Activated T-cell treated with anti-CD3 and anti-CD28 coated beads, Interleukin-2, amount 50 U/mL, for 4 hours (primary cell): ENCODE measurements at places on chromosomes 6 and 20. TPM values are rescaled to one million over a fixed set of nuclear protein-coding genes. Genes with fewer than 3 reads are reported as not detected.
A peak's percentile ranks its signal among the peaks of the same experiment; 100 is the strongest.

RPRD1B gene
- total RNA-seq: 39.6 TPM

BTBD9 gene
- 15.5 TPM for total RNA-seq

MYH7B gene
- 0.37 TPM for total RNA-seq

PTPRK gene
- total RNA-seq: 17.5 TPM

UNC93A gene
- not detected for total RNA-seq

PRDM13 gene
- not detected for total RNA-seq

HLA-DOB gene
- total RNA-seq: 1.2 TPM

OPRL1 gene
- not detected for total RNA-seq

PRL gene
- not detected for total RNA-seq

RAD21L1 gene
- total RNA-seq: not detected

RIPPLY2 gene
- not detected for total RNA-seq

CLPSL1 gene
- total RNA-seq: not detected

CALHM4 gene
- not detected for total RNA-seq

GLP1R gene
- total RNA-seq: 0.05 TPM

SALL4 gene
- total RNA-seq: 0.22 TPM

GRCh38 chr20:59428006-59428405 lies 127.6 kb downstream of the EDN3 start:
- no peak for DNase-seq

- no peak for DNase-seq
Measured at GRCh38 chr20:17870086-17870740, 98.4 kb downstream of the SNX5 start.

GRCh38 chr6:70107852-70108629 lies 194.8 kb downstream of the COL9A1 start:
- DNase-seq: no peak

DNA sequence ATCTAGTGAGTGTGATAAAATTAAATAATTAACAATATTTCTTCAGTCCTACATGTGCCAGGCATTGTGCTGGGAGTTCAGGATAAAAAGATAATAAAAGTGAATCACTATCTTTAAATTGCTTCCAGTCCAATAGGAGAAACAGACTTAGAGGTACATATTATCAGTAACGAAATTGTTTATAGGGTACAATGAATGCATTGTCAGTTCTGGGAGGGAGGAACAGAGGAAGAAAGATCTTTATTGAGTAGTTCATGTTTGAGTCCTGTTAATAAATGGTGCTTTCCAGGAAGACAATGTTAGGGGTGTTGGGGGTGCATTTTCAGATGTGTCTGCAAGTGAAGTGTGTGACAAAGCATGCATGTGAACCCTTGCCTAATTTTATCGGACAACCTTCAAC lies 183.1 kb downstream of the OGFRL1 start:
- DNase-seq: no peak

- no peak for DNase-seq
Measured at GRCh38 chr20:19453862-19454261, 241.4 kb downstream of the SLC24A3 start.

GRCh38 chr20:10854976-10855375 lies 181.2 kb upstream of the JAG1 start:
- no peak for DNase-seq

GRCh38 chr6:82143041-82143481 lies 104.5 kb downstream of the IBTK start:
- no peak for DNase-seq

GRCh38 chr6:136547336-136547735 lies 2.9 kb downstream of the MAP7 start:
- DNase-seq: no peak

DNA sequence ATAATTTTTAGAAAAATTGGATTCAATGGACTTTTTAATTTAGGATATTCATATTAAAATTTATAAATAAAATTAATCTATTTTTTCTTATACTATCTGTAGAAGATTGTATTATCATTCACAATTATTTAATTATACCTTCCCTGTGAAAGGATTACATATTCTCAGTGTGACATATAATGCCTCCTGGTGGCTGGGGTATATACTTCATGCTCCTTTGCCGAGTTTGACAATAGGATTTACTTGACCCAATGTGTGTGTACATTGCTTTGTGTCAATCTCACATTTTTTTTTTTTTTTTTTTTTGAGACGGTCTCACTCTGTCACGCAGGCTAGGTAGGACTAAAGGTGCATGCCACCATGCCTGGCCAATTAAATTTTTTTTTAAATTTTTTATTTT lies 230.0 kb upstream of the CHD6 start:
- no peak for DNase-seq

GRCh38 chr6:152745509-152746171 lies 5.0 kb upstream of the VIP start:
- DNase-seq: no peak

GRCh38 chr6:28517964-28518363 lies 2.4 kb upstream of the GPX6 start:
- DNase-seq: no peak

GRCh38 chr20:60365882-60366281 lies 407.7 kb downstream of the CDH26 start:
- DNase-seq: no peak

- DNase-seq: no peak
Measured at GRCh38 chr6:143441680-143442545, 8.6 kb downstream of the ADAT2 start.

GRCh38 chr6:3849681-3850450 lies 693 bp downstream of the FAM50B start:
- no peak for DNase-seq

DNA sequence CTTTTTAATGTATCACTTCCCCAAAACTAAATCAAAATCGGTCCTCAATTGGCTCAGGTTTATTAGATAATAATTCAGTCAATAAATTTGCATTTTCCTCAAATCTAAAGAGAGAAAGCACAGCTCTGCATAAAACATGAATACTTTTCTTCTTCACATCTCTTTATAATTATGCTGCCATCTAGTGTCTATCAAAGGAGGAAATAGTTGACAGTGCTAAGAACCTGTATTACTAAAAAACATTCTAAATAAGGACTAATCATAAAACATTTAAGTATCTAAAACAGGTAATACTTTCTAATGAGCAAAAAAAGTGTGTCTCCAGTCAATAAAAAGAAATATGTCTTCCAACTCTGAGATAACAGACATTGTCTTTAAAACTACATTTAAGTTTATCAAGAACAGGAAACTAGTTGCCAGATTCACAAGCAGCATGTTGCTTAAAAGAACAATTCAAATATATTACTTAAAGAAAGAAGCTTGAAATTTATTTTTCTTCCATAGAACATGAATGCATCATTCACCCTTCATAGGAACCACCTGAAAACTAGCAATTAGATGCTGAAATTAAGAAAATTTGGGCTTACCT lies 56.5 kb upstream of the DST start:
- no peak for DNase-seq

DNA sequence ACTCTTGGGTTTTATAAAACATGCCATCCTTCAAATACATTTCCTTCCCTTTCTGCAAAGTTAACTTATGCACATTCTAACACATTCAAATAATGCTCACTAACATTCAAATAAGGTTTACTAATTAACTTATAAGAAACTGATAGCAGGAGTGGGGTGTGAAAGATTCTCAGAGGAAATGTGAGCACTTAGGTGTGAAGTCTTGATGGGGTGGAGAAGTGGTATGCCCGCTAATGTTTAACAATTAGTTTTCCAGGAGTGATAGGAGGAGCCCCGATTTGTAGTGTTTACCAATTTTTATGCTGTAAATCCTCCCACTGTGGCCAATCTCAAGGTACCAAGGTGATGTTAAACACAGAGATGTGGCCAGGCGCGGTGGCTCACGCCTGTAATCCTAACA lies 18.3 kb upstream of the DSN1 start:
- no peak for DNase-seq

DNA sequence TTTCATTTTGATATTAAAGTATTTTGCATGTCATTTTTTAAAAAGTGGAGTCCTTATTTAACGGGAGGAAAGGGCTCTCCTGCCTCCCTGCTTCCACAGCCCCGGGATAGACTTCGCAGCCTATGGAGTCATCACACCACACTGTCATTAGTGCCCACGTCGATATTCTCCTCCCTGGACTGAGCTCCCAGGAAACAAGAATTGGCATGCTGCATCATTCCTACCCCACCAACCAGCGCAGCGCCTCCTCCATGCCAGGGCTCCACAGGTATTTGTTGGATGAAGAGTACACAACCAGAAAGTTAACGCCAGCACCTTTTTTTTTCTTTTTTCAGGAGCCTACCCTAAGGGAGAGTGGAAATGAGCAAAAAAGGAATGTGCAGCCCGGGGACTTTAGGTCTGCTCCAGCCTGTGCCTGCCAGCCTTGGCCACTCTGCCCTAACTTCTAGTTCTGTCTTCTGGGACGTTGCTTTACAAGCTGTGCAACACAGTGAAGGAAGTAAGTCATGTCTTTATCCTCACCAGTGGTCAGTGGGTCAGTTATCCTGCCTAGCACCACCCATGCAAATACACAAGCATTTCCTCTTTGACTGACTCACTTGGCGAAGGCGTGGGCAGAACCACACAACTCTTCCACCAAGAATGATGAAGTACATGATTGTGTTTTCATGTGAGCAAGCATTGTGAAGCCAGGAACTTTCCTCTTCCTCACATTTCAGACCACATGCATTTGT lies 180.7 kb upstream of the UST start:
- DNase-seq: no peak

DNA sequence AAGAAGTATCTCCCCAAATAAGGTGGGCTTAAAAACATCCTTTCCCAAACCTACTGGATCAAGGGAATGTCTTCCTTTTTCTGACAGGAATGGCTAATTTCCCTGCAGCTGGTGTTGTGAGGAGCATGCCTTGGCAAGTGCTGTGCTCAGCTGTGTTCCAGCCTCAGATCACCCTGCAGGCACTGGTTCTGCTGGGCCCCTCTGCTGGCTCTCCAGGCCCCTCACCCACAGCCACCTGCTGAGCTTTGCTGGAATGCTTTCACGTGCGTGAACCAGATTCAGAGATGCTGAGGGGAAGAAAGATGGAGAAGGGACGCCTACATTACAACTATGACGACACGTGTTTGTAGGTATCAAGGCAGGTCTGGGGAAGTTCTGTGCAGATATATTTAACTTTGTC lies 71.3 kb upstream of the FOXC1 start:
- DNase-seq: no peak

- DNase-seq: no peak
Measured at GRCh38 chr6:14520029-14520428, 402.5 kb downstream of the CD83 start.

DNA sequence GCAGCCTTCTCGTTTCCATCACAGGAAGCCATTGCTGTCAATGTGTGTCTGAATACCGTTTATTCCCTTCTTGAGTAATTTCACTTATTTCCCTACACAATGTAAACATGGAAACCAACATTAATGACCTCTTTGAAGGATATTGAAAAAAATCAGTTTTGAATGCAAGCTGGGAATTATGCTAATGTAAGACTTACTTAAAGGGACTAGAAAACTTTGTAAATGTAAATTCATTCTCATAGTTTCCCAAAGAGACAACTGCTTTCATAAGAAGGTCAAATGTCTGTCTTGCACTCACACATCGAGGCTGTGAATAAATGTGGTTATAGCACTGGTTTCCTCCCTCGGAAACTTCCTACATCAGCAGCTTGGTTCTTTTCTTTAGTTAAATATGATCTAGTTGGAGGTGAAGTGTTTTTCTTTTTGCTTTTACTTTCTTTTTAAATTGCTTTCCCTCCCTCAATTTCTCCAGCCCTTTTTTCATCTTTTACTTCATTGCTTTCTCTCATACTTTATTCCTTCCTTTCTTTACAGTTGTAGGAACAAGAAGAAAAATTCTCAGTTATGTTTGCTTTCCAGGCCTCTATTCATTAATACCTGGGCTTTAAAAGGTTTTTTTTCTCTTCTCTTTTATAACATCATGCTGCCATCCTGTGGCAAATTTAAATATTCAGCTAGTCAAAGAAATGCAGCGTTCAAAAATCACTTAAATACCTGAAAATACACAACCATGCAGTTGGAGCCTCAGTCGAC lies 108.3 kb downstream of the TNFAIP3 start:
- peak; percentile 13 for DNase-seq

GRCh38 chr20:36274181-36274841 lies 31.8 kb upstream of the DLGAP4 start:
- no peak for DNase-seq

DNA sequence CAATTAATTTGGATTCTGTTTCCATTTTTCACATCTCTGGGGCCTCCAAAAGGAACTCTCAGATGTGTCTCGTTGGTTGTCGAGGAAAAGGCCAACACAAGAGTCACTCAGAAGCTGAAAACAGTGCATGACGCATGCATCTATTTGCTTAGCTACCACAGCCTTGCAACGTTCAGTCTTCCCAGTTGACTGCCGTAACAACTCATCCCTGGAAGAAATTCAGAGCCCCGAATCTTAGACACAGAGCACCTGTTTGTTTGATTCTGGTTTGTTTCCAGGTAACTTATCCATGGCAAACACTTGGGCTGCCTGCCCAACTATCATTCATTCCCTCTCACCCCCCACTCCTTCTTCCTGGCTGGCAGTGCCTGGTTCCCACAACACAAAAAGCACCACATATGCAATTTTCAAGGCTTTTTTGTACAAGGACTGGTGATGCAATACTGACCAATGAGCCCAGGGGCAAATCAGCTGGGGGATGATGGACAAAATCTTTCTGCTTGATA lies 60.5 kb downstream of the ZMYND8 start:
- DNase-seq: no peak

GRCh38 chr6:110596354-110596753 lies 119.9 kb upstream of the SLC22A16 start:
- DNase-seq: no peak

DNA sequence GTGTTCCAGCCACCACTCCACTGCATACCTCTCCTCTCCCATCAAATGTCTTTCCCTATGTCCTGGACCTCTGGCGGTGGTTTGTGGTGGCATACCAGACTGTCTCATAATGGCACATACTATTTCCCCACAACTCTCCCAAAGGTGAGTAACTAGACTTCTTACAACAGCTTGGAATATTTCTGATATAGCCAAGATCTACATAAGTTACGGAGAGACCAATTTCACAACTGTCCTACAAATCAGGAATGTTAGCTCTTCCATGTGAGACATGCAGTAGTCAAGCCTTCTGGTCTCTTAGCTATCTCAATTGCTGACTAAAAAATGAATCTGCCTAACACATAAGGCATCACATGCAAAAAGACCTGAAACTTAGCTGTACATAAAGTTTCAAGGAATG lies 588.9 kb downstream of the RNF144B start:
- no peak for DNase-seq

GRCh38 chr6:96058082-96058481 lies 42.3 kb downstream of the FUT9 start:
- DNase-seq: no peak

DNA sequence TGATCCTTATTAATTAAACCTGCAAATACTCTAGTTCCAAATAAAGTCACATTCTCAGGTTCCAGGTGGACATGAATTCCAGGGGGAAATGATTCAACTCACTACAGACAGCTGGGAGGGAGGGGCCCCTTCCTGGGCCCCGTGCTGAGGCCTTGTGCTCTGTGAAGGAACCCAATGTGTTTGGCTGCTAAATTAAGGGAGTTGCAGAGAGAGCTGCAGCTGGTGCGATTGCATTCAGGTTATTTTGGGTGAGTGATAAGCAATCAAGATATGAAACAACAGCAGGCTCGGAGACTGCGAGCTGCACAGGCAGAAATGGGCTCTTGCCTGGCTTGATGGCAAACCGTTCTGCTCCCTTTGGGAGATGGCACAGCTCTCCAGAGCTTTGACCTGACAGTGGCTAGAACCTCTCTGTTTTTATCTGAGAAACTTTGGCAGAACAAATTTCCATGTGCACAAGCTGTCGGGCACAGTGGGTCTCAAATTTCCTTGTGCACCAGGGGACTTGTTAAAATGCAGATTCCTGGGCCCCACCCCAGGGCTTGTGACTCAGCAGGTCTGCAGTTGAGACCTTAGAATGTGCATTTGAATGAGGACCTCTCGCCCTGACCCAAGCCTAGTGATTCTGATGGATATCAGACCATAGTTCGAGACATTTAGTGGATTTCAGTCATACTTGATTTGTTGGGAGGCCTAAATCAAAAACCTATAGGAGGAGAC lies 9.8 kb downstream of the MAPK13 start:
- DNase-seq: no peak
